ENCODE measurements at places on chromosomes 13 and 19.
A peak's percentile ranks its signal among the peaks of the same experiment; 100 is the strongest.

DNA sequence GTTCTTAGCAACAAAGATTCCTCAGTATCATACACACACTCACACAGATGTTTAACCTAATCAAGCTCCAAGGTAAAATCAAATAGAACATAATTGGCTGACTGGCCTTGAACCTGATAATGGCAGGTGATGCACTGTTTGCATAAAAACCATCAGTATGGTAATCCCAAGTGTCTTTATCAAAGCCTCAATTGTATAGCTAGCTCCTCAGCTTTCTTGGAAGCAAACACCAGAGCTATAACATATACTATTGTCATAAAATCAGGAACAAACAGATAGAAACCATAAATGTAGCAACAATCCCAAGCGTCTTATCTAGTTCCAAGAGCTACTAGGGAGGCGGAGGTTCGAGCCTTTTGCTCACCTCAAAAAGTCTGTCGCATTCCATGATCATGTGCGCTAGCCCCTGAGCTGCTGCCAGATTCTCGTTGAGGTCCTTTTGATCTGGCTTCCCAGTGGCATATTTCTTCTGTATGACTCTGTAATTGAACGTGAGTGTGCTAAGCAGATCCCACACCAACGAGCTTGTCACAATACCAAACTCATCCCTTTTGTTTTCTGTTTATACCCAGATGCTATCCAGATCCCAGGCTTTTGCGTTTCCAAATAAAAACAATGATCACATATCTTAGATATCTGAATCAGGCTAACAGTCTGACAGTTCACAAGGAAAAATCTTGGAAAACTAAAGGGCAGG is 95.3 kb downstream of the KL start:
- no peak for DNase-seq

- no peak for DNase-seq
These were observed 75.7 kb upstream of the SGCG start for GRCh38 chr13:23105051-23105450.

DNA sequence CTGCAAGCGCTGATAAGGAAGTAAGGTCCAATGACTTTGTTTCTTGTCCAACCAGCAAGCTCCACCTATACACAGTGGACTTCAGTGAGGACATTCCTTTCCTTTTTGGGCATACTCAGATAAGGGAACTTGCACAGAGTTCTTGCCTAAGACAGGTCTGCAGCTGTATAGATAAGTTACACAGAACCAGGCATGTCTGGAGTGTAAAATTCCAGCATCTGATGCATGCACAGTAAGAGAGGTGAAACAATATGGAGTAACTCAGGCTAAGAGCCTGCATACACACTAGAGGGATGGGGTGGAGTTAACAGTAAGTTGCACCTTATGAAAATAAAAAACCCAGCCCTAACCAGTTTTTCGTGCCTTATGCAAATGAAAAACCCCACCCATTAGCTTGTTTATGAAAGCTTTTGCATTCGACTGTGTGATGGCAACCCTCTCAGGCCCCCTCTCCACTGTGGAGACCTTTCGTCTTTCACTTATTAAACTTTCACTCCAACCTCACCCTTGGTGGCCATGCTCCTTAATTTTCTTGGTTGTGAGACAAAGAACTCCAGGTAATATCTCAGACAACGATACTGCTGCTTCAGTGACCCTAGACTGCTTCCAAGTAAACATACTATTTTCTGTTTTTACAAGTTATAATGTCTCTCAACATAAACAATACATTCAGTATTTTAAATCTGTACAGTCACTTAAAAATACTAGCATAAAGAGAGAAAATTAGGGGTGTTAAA is 2859.0 kb upstream of the PCDH20 start:
- DNase-seq: no peak

DNA sequence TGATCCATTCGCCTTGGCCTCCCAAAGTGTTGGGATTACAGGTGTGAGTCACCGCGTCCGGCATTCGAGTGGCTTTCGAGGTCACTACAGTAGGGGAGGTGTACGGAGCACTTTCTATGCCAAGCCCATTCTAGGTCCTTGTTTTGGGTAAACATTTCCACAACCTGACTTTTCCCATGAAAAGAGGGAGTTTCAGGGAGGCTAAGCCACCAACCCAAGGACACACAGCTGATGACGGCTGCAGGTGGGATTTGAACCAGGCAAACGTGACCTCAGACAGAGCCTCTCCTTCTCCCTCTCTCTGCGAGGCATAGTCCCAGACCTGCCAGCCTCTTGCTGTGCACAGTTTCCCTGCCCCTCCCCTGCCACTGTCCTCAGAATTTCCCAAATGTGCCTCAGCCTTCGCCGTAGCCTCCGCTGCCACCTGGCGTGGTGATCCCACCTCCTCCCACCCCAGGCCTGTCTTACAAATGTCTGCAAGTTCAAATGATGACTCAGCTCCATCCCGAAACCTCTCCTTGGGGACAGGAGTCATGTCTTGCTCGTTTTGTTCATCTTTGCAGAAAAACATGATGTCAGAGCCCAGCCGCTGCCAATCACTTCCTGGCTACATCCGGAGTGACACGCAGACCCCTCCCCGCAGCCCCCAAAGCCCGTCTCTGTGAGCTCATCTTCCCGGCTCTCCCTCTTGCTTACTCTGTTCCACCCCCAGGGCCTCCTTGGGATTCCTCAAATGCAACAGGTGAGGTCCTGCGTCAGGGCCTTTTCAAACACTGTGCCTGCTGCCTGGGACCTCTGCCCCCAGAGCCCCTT is 6.6 kb upstream of the GADD45B start:
- DNase-seq: peak; percentile 43

GRCh38 chr13:113926951-113927660 is 46.8 kb downstream of the C13orf46 start:
- no peak for DNase-seq

DNA sequence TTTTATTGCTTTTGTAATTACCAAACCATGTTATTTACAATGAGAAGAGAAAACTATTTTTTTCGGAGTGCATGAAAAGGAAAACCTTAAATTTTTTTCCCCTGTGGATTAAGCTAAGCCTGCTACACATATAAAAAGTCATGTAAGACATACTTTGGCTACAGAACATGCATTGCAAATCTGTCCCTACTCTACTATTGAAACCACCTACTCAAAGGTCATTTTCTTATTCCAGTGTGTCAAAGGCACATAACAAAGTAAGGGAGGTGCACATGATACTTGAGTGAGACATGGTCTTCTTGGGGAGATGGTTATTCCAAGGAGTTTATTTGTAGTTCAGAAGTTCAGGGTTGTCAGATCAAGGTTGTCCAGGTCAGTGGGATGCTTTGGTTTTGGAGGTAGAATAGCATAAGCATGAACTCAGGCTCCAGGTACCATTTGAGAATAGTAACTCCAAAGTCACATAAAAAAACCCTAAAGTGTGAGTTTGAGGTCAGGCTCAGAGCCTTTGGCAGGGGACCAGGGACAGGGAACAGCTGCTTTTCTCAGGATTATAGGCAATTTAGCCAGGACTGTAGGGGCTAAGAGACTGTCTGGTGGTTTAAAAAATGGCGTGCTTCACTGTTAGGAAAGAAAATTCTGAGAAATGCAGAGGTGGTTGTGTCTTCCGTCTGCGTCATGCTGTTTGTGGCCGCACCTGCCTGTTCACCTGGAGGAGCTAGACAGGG is 15.4 kb downstream of the FARP1 start:
- no peak for DNase-seq

GRCh38 chr13:92572190-92572589 is 654.4 kb upstream of the GPC6 start:
- DNase-seq: no peak

- DNase-seq: no peak
These were observed 13.3 kb downstream of the DYRK1B start for GRCh38 chr19:39820696-39821095.

GRCh38 chr13:94325650-94326049 is 153.8 kb downstream of the DCT start:
- no peak for DNase-seq

DNA sequence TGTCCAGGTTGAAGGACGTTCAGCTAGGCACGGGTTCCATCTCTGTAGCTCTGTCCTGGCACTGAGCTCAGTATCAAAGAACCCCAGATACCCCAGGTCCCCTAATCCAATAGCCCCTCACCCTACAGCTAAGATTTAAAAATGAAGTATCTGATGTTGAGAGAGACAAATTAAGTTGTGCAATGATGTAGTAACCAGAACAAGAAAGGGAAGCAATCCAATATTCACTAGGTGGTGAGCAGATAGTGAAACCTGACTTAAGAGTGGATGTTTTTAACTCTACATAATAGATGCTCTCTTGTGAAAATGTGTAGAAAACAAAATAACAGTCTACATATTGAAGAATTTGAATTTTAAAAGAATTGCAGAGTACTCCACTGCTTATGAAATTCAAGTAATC is 1.8 kb downstream of the ACOD1 start:
- no peak for DNase-seq

DNA sequence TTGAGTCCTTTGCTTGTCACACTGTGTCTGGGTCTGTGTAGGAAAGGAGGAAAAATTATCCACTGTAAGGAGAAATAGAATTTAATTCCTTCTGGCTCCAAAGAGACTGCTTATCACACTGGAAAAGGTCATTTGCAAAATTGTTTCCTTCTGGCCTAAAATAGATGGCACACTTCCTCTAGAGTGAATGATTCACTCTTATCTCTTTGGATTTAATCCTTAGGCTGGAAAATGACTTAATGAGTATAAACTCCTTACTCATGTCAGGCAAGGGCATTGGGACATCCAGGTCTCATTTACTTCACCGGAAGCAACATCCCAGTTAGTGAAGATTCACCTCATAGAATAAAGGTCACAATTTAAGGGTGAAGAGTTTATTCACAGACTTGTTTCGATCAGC is 293.6 kb downstream of the OXGR1 start:
- no peak for DNase-seq

GRCh38 chr13:56907766-56908165 is 233.0 kb upstream of the PRR20A start:
- DNase-seq: no peak

GRCh38 chr19:39199025-39199424 is 2.3 kb downstream of the NCCRP1 start:
- DNase-seq: peak; percentile 52

GRCh38 chr13:101514100-101514499 is 61.6 kb downstream of the ITGBL1 start:
- peak; percentile 64 for DNase-seq

GRCh38 chr13:24251525-24251924 is 57.9 kb upstream of the C1QTNF9 start:
- no peak for DNase-seq

GRCh38 chr13:35767256-35767976 is 290.9 kb upstream of the MAB21L1 start:
- no peak for DNase-seq

GRCh38 chr13:52749419-52749818 is 9.8 kb upstream of the CNMD start:
- DNase-seq: no peak

- DNase-seq: no peak
These were observed 673.0 kb upstream of the GPC6 start for GRCh38 chr13:92553470-92554114.

- DNase-seq: no peak
These were observed 60.5 kb downstream of the CCNE1 start for GRCh38 chr19:29872224-29872731.

GRCh38 chr13:36666477-36667229 is 7.2 kb upstream of the SERTM1 start:
- DNase-seq: no peak

- DNase-seq: no peak
These were observed 27.6 kb upstream of the SLC35E1 start for GRCh38 chr19:16599655-16600346.

GRCh38 chr13:78020861-78021260 is 102.2 kb upstream of the EDNRB start:
- DNase-seq: no peak

DNA sequence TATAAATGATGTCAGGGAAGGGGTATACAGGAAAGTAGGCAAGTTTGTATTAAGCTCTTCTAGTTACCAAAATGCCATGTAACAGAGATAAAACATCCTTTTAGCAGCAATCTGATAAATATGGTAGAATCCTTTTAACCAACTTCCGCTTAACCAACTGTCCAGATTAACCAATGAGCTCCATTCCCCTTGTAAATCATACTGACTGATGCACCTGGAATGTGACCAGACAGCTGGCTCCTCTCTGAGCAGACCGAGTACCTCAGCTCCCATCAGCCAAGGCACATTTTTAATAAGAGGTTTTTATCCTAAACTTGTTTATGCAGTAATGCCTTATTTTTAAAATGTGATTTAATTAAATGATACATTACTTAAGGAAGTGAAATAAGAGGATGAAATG is 66.4 kb downstream of the KLF12 start:
- no peak for DNase-seq

GRCh38 chr13:114140131-114140905 is 7.9 kb upstream of the RASA3 start:
- no peak for DNase-seq

DNA sequence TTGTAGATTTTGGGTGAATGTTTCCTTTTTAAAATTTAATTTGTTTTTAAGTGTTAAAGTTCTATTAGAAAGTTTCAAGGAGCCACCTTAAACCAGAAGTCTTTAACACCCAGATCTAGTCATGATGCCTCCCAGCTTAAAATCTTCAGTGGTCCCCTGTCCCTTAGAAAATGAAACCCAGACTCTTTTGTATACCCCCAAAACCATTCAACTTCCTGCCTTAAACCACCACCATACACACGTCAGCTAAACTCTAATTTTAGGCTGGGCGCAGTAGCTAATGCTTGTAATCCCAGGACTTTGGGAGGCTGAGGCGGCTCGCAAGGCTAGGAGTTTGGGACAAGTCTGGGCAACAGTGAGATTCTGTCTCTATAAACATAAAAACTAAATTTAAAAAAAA is 37.9 kb downstream of the N4BP2L1 start:
- DNase-seq: no peak

- no peak for DNase-seq
These were observed 21.7 kb downstream of the PRKCSH start for GRCh38 chr19:11457115-11457514.

GRCh38 chr13:34371645-34372395 is 553.9 kb downstream of the RFC3 start:
- no peak for DNase-seq

GRCh38 chr19:14318873-14319272 is 62.4 kb upstream of the ADGRE5 start:
- DNase-seq: no peak

DNA sequence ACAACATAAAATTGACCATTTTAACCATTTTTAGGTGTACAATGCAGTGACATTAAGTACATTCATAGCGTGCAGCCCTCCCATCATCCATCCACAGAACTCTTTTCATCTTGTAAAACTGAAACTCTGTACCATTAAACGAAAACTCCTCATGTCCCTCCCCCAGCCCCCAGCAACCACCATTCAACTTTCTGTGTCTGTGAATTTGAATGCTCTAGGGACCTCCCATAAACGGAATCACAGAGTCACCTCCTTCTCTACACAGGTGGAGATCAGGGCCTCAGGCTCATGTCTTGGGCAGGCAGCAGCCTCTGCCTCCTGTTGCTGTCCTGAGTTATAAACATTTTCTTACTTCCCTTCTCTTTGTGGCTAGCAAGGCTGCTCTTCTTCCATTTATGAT is 7.3 kb upstream of the CCNE1 start:
- no peak for DNase-seq

GRCh38 chr13:80408270-80408669 is 67.3 kb upstream of the SPRY2 start:
- DNase-seq: no peak

- no peak for DNase-seq
These were observed at the start of gene CD177 for GRCh38 chr19:43353606-43354304. Gene CD177 (plus strand): TSS chr19:43353686. CDS start chr19:43353715, 29 bp downstream.

GRCh38 chr19:15776991-15777970 is 10.2 kb upstream of the OR10H5 start:
- no peak for DNase-seq

GRCh38 chr13:104553186-104553585 is 1487.0 kb upstream of the SLC10A2 start:
- peak; percentile 78 for DNase-seq
